ENCODE measurements at places on chromosomes 12 and 14. TPM values are rescaled to one million over a fixed set of nuclear protein-coding genes. Genes with fewer than 3 reads are reported as not detected.

CCDC184 gene
- 0.24 TPM for polyA plus RNA-seq

RIPK3 gene
- polyA plus RNA-seq: 0.09 TPM

HOXC9 gene
- not detected for polyA plus RNA-seq

ASPG gene
- polyA plus RNA-seq: not detected

MAP3K9 gene
- polyA plus RNA-seq: 0.24 TPM

GAS2L3 gene
- polyA plus RNA-seq: 5.6 TPM

NGB gene
- polyA plus RNA-seq: not detected

GPD1 gene
- 0.04 TPM for polyA plus RNA-seq

KRT74 gene
- polyA plus RNA-seq: not detected

ZDHHC22 gene
- not detected for polyA plus RNA-seq

CLEC1B gene
- not detected for polyA plus RNA-seq

FSCB gene
- not detected for polyA plus RNA-seq

ACSM4 gene
- not detected for polyA plus RNA-seq

LRRC43 gene
- 0.27 TPM for polyA plus RNA-seq

MYF5 gene
- polyA plus RNA-seq: not detected

GLIPR1L2 gene
- 0.21 TPM for polyA plus RNA-seq

LRFN5 gene
- 3.3 TPM for polyA plus RNA-seq

DTX1 gene
- 0.05 TPM for polyA plus RNA-seq

NOS1 gene
- polyA plus RNA-seq: not detected

PDE3A gene
- 0.10 TPM for polyA plus RNA-seq

WNT1 gene
- not detected for polyA plus RNA-seq

- DNase-seq: no peak
Measured at GRCh38 chr12:88144546-88145468, 2.7 kb downstream of the TMTC3 start.

GRCh38 chr12:69714542-69714941 lies 15.4 kb upstream of the BEST3 start:
- DNase-seq: no peak

DNA sequence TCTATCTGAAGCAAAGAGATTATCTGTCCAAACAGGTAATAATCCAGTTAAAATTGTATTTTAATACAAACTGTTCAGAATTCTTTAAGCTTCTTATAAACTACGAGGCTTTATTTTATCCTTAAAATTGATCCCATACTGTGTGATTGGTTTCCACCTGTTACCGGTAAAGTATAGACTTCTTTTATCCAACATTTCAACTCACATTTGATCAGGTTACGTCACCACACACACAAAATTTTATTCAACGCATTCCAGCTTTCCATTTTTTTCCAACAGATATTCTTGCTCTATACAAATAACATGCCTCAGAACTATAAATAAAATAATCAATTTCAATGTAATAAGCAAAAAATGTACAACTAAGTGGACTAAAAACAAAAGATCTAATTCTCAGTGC lies 4.5 kb downstream of the NOVA1 start:
- no peak for DNase-seq

- DNase-seq: no peak
Measured at GRCh38 chr12:63103494-63104131, 47.4 kb downstream of the AVPR1A start.

GRCh38 chr12:50057000-50057841 lies at the start of gene ASIC1:
Gene ASIC1, plus strand, starts transcription at chr12:50057596. Its CDS starts 1,171 bp downstream, at chr12:50058767.
- DNase-seq: no peak

GRCh38 chr12:102965281-102966155 lies 8.0 kb downstream of the ASCL1 start:
- DNase-seq: no peak

DNA sequence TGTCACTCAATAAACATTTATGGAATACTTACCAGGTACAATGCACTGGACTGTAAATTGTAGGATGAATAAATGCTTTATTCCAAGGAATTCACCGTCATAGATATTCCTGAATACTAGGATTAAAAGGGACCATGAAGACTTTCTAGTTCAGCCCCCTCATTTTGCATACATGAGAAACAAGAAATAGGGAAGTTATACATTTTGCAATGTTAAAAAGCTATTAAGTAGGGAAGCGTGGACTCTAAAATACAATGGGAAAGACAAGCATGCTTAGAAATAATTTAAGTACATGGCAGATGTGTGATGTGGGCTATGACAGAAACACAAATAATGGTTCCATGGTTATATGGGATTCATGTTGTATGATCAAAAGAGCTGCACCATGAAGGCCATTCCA lies 89.4 kb upstream of the SYT10 start:
- DNase-seq: no peak

DNA sequence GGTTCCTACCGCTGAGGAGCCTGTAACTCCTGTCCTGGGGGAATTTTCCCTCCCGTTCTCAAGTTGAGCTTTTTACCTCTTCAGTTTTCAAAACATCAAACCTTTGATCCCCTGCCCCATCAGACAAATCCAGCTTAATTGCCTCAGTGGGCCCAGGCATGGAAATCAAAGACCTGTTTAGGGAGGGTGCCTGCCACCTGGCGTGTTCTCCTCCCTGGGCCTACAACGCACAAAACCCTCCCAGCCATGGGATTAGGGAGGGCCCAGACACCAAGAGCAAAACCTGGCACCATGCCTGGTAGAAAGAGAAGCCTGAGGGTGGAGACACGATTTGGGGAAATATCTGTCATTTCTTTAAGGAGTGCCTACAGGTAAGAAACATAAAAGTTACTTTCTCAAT lies 672.9 kb downstream of the BCL11B start:
- no peak for DNase-seq

- DNase-seq: no peak
Measured at GRCh38 chr14:18688346-18688745, 87.4 kb downstream of the OR11H12 start.

DNA sequence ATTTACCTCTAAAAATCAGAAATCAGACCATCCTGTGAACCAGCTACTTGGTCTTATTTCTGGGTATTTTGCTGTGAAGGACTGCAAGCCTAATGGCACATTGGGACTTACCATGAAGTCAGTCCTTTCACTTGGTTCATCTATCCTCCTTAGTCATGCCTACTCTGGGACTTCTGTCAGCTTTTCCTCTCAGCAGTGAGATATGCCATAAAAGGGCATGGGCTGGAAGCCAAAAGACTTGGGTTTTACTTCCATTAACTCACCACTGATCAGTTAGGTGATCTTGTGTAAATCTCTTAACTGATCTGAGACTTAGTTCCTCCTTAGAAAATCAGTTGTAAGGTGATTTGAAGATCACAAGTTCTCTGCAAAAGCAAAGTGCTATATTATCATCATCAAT lies 116.5 kb downstream of the PAH start:
- DNase-seq: no peak

GRCh38 chr12:49375406-49375805 lies 8.1 kb downstream of the SPATS2 start:
- DNase-seq: no peak

- no peak for DNase-seq
Measured at GRCh38 chr12:56299308-56299852, 750 bp downstream of the CS start.

GRCh38 chr12:1448336-1448735 lies 146.0 kb downstream of the FBXL14 start:
- DNase-seq: no peak

DNA sequence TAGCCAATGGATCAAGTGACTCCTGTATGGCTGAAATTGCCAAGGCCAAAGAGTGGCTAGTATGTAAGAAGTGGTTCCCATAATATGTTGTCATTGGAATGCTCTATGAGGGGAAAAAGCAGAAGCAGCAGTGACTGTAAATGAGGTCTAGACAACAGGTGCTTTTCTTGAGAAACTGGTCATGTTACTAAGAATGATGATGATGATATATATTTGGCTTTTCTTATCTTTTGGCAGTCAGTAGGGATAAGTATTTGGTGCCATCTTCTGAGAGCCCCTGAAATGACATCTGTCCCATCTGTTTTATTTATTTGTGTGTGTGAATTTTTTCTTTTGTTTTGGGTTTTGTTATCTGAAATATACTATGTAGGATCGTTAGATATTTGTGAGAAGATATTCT lies 141.7 kb downstream of the SYT1 start:
- DNase-seq: no peak

- no peak for DNase-seq
Measured at GRCh38 chr14:29528889-29529288, 398.8 kb downstream of the PRKD1 start.

GRCh38 chr14:23861666-23862065 lies 91.9 kb upstream of the DHRS4 start:
- no peak for DNase-seq

DNA sequence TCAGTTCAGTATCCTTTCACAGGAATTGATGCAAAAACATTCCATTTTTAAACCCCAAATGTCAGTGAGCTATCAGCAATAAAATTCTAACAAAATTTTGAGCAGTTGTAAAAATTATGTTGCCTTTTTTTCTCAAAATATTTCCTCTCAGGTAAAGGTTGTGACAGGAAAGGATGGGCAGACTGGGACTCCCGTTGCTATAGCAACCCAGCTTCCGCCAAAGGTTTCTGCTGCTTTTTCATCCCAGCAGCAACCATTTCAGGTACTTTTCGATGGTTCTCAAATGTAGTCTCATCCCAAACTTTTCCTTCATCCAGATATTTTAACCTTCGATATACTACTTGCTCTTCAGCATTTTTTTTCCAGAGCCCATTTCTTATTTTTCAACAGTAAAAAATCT lies 13.6 kb downstream of the EP400 start:
- no peak for DNase-seq

DNA sequence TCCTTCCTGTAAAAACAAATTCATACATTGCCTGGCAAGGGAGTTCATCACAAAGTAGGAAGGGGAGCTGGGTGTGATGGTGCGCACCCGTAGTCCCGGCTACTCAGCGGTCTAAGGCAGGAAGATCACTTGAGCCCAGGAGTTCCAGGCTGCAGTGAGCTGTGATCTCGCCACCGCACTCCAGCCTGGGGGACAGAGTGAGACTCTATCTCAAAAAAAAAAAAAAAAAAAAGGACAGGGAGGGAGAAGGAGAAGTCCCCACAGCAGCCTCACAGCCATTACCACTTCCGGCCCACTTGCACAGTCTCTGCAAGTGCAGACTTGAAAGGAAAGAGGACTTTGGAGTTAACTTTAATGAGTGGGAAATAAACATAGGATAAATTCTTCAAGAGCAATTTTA lies 121.0 kb downstream of the FBXL14 start:
- no peak for DNase-seq

DNA sequence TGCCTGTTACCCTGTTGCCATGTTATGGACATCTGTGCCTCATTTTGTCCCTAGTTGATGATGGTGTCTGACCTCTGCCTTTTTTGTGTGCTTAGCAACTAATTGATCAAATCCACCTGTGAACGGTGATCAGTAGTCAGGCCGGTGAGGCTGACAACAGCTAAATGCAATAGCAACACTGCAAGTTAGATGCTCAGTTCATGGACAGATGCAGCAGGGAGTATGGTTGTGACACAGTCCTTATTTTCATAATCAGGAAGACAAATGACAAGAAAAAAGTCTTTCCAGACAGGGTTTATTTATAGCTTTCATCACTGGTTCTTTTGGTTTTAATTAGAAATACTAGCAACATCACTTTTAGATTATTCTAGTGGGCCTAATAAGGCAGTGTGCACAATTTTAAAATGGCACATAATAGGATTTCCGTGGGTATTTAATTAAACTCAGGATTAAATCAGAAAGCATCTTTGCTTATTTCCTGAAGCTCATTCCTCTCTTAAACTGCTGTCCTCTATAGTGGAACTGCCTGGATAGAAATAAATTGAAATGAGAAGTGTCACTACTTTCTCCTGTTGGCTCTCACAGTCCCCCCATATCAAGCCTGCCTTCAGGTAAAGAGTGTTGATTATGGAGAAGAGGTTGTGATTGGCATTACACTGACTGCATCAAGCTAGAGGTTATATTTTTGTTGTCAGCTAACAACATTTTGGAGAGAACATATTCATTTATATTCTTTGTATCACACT lies 281.1 kb upstream of the NAV3 start:
- no peak for DNase-seq

DNA sequence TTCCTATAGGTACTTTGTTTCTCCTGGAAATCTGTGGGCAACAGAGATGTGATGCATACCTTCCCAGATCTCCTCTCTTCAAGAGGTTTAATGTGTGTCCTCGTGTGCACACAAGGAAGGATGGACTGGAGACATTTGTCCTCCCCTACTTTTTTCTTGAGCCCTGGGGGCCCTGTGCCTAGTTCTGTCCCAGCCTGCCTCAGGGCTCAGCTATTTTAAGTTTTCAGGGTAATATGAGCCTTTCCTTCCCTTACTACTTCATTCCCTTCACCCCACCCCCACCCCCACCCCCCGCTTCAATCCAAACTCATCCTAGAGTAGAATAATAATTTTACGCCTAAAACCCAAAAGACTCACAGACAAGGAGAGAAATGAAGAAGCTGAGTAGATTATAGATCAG lies 446 bp downstream of the STAC3 start:
- no peak for DNase-seq

- DNase-seq: no peak
Measured at GRCh38 chr12:79296871-79297270, 393.9 kb downstream of the PAWR start.

DNA sequence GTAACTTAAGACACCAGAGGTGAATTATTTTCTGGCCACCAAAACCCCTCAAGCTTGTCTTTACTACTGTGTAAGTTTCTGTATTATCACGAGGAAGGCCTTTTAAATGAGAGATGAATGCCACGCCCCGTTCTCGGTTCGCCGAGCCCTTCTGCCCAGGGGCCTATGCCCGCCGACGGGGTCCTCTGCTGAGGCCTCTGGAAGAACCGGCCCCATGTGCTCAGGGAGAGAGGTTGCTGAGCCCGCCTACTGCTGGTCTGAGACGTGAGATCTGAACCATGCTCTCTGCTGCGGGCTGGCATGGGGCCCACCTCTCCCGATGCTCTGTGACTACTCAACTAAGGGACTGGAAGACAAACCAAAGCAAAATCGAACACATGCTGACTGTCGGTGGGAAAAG lies 21.0 kb downstream of the AMN start:
- DNase-seq: no peak

- no peak for DNase-seq
Measured at GRCh38 chr12:132307976-132308852, 21.2 kb downstream of the GALNT9 start.

DNA sequence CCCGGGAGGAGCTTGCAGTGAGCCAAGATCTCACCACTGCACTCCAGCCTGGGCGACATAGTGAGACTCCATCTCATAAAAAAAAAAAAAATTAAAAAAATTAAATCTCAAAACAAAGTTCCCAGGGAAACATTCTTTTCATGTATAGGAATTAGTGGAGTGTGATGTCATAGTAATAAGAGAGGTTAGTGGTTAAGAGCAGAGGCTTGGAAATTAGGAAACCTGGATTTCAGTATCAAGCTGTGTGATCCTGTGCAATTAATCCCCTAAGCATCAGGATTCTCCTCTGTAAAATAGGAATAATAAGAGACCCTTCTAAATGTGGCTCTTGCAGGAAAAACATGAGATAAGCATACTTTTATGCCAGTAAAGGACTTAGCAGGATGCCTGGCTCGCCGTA lies 3.1 kb upstream of the TXNRD1 start:
- no peak for DNase-seq

- DNase-seq: no peak
Measured at GRCh38 chr12:111093428-111094142, 173.2 kb upstream of the MYL2 start.

- DNase-seq: no peak
Measured at GRCh38 chr14:73753124-73753886, 39.1 kb upstream of the PNMA1 start.
